ENCODE measurements at places on chromosomes 6 and 20.

- DNase-seq: no peak
Observed at GRCh38 chr6:43078691-43079090, 2.6 kb downstream of the PTK7 start.

GRCh38 chr6:110446405-110446804, 30.0 kb downstream of the SLC22A16 start:
- DNase-seq: no peak

DNA sequence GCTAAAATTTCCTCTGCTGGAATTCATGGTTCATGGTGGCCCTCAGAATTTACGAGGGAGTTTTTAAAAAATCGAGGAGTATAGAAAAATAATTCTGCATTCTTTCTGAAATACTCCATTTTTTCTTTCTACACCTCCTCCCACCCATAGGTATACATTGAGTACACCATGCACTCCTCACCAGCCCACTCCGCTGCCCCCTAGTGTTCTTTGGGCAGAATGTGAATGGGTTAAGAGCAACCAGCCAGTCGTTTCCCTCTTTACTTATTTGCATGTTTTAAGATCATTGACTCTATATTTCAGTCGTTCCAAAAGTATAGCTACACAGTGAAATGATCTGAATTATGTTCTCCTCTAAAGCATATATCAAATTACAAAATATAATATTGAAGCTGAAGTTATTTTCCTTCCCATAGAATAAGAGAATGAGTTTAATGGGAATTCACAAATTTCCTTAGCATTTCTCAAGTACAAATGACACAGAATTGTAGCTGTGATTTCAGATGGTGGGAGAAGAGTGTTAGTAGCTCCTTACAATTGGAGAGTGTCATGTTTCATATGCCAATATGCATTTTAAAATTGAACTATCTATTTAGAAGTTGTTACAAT, 977.7 kb upstream of the SLC35B3 start:
- no peak for DNase-seq

DNA sequence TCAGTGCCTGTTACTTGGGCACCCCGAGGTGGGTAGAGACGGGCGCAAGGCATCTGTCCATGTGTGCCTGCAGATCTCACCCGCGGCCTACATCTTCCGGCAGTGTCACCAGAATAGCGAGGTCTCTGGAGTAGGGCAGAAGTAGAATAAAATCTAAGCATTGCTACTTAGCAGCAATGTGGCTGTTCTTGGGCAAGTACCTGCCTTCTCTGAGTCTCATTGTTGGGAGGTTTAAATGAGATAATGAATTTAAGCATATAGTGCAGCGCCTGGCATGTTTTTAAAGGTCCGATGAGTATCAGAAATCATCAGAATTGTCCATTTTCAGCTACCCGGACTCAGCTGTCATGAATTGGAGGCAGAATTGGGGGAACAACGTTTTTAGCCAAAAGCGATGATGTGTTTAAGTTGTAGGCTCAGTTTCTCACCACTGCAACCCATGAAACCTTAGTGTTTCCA, 800 bp downstream of the ABCC10 start:
- DNase-seq: no peak

- no peak for DNase-seq
Observed at GRCh38 chr20:44198872-44199271, 11.7 kb downstream of the OSER1 start.

- no peak for DNase-seq
Observed at GRCh38 chr6:108250240-108250866, 10.5 kb downstream of the SNX3 start.

DNA sequence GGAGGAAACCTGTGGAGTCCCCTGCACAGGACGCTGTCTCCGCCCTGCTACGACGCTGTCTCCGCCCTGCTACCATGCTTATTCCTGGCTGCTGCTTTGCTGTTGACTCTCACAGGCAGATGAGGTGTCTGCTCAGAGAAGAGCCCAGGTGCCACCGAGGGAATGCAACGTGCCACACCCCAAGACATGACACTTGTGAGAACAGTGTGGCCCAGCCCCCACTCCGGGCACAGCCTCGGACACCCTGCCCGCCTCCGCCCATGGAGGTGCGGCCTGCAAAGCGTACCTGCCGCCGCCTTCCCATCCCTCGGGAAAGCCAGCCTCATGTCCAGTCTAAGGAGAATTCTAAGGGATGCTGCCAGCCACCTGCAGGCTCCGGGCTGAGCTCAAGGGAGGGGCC, 15.6 kb upstream of the MRGBP start:
- DNase-seq: no peak

GRCh38 chr6:170509723-170510018, 43.4 kb downstream of the PSMB1 start:
- no peak for DNase-seq

- DNase-seq: no peak
Observed at GRCh38 chr20:11755071-11755841, 162.4 kb upstream of the BTBD3 start.

- no peak for DNase-seq
Observed at GRCh38 chr6:54800050-54800600, 46.4 kb upstream of the FAM83B start.

DNA sequence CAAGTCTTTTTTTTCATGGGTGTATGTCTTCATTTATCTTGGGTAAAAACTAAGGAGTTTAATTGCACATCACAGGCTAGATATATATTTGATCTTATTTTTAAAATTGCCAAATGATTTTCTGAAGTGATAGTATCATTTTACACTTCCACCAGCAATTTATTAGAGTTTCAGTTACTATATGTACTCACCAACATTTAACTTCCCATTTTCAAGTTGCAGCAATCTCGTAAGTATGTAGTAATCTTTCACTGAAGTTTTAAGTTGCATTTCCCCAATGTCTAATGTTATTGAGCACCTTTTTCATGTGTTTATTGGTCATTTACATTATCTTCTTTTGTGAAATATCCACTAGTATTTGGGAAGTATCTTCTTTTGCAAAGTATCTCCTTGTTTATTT, 277.4 kb upstream of the CNR1 start:
- DNase-seq: no peak

DNA sequence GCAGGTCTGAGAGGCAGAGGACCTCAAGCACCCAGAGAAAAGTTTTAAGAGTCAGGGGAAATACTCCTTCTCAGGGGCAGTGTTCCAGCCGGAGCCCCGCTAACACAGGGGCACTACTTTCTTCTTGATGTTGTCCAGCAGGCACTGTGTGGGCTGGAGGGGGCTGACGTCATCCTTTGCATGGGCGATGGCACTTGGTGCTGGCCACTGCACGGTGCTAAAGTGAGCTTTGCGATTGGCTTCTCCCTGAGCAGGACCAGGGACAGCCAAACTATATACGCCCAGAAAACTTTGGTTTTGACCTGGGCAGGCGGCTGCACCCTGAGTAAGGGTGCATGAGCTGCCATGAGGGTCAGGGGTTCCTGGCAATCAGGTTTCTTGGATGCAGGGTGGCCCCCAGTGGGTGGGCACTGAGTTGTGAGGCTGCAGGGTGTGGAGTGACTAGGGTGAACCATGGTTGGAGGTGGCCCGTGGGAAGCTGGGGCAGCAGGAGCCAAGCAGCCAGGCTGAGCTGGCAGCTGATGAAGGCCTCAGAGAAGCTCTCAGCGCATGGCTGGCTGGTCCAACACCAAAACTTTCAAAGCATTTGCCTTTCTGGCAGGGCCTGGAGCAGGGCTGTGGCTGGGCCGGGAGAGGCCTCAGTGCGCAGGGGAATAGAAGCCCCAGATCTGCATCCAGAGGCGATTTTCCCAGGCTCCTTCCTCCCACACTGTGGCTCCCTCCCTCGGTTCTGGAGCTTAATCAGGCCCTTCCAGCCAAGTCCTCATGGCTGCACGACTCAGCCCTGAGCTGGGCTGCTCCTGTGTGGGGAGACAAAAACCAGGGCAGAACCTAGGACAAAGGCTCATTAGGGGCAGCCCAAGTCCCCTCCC, 18.3 kb downstream of the MRPS18A start:
- no peak for DNase-seq

GRCh38 chr6:53411451-53411850, 62.7 kb upstream of the ELOVL5 start:
- DNase-seq: no peak

DNA sequence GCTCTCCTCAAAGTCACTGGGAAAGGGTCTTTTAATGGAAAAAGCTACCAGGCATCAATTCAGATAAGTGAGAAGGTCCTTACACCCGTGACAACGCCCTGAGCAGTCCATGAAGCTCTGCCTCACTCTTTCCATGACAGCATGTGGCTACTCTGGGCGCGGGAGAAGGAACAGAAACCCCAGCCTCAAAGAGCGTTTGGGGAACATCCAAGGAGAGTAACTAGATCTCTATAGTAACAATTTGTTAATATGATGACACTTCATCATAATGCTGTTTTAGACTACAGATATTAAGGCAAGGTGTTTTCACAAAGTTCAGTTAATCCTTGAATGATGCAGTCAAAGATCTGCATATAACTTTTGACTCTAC, 55.2 kb downstream of the KIF6 start:
- no peak for DNase-seq

DNA sequence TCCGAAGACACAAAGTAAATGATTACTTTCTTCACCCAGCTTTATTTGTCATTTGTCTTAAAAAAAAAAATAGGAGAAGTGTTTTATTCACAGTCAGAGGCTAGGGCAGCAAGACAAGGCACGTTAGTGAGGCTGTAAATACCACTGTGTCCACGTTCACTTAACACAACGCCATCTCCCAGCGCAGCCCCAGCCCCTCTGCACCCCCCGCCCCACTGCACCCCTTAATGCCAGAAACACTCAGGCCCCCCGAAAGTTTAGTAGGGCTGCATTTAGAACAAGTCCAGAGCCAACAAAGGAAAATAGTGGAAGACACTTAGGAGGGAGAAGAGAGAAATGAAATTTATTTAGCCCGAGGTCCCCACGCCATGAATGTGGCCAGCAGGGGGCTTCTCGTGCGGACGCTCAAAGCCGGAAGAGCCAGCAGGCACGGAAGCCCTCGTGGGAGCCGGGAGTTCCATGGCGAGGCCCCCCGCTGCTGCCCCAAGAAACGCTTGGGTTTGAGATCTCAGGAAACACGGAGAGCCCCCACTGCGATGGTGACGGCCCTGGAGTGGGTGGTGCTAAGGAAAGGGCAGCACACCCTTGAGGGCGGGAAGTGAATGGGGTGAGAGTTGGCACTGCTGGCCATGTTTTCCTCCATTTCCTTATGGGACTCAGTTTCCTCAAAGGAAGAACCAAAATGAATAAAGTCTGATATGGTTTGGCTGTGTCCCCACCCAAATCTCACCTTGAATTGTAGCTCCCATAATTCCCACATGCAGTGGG, 50.2 kb downstream of the IYD start:
- DNase-seq: peak; percentile 59

DNA sequence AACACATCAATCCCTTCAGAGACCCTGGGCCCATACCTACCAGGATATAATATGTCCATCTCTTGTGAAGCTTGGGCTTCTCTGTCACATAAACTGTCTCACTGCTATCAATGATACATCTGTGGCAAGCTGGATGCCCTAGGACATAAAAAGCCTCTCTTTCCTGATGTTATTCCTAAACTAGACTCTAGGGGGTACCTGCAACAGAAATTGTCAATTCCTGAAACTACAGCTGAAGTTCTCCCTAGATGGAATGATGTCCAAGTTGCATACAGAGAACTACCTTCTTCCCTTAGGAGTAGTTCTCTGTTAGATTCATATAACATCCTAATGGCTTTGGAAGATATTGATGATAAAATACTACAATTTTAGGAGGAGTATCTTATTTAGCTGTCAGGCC, 35.8 kb downstream of the TBX18 start:
- DNase-seq: no peak
